Stimulated activated CD8-positive, alpha-beta memory T cell treated with anti-CD3 and anti-CD28 coated beads, Interleukin-4, amount 100 ng/mL, for 24 hours (primary cell): ENCODE measurements at places on chromosomes 1 and 21.

DNA sequence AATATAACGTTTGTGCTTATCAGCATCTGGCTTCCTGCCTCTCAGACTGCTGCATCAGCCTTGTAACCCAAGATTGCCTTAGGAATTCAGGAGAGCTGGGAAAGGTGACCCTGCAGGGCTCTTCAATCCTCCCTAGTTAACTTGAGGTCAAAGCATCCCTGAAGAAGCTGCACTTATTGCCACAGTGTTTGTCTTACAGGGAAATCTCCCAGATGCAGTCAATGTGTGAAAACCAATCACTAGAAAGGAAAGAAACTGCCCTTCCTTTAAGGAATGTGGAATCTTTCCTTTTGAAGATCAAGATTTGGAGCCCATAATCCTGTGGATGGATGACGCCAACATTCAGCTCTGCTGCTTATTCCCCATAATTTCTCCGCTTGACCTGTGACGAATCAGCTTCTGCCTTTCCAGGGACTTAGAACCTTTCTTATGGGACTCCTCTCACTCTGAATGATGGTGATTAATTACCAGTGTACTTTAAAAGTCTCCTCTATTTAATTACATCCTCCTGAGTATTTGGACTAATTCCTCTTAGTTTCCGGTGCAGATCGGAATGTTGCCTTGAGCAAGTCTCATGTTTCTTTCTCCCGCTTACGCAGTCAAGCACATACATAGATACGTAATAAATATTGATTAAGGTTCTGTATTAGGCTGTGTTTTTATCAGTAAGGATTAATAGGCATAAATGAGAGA is 14.4 kb downstream of the ADAMTS5 start:
- DNase-seq, result no peak

DNA sequence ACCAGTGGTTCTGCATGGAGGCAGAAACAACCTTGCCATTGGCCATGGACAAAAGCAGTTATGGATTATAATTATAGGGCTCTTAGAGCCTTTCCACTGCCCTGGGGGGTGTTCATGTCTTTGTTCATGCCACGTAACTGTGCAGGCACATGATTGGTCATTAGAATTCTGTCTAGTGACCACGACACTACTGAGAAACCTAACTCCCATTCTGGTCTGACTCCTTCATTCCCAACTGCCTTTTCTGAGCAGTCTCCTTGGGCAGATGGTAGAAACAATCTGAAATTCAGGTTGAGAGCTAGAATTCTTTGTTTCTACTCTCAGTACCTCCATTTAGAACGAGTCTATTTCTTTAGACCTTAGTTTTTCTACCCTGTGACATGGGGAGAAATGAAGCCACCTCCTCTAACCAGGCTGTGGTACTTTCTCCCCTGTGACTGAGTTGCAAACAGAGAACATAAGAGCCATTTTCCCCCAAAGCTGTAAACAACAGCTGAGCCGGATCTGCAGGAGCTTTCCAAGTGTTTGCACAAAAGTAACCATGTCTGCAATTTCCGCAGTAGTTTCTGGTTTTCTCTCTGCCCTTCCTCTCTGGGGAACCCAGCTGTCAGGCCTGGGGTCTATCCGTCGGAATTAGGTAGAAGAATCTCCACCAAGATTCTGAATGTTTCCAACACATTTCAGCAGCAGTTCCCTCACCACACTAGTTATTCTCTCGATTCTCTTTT is 37.7 kb upstream of the IPO9 start:
- no peak for DNase-seq

GRCh38 chr1:205107327-205107726 is 14.5 kb downstream of the RBBP5 start:
- DNase-seq, result no peak

DNA sequence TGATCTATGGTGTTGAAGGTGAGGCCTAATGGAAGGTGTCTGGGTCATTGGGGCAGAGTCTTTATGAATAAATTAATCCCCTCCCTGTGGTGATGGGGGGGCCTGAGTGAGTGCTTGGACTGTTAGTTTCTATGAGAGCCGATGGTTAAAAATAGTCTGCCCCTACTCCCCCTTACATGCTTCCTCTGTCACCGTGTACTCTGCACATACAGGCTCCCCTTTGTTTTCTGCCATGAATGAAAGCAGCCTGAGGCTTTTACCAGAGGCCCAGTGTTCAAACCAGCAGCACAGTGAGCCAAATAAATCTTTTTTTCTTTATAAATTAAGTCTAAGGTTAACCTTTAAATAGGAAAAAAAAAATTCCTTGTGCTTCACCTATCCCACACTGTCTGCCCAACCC is 657.0 kb downstream of the AMY1C start:
- DNase-seq, result no peak

DNA sequence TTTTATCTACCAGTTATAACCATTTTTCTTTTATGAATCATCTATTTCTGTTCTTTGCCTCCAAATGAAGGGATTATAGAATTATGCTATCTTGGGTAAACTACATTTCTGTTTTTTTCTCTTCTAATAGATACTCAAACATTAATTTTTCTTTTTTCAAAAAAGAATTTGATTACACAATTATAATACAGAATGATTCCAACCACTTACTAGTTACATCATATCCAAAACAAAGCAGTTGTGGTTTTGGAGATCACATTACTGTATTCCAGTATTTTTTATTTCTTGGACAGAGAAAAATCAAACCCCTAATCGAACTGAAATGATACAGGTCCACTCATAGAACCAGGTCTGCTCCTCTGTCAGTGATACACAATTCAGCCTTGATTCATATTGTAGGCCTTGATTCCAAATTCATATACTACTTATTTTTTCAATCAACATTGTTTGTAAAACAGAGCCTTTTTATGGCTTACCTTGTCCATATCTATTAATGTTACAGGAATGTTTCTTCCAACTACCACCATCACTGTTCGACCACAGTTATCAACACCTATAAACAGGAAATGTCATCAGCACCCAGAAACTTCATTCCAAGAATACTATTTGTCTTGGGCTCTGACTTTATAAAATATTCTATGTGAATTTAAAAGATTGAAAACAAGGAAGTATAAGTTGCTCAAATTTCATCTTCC is 43.2 kb downstream of the GDAP2 start:
- DNase-seq, result no peak

GRCh38 chr1:236476019-236476418 is 47.8 kb upstream of the LGALS8 start:
- no peak for DNase-seq

DNA sequence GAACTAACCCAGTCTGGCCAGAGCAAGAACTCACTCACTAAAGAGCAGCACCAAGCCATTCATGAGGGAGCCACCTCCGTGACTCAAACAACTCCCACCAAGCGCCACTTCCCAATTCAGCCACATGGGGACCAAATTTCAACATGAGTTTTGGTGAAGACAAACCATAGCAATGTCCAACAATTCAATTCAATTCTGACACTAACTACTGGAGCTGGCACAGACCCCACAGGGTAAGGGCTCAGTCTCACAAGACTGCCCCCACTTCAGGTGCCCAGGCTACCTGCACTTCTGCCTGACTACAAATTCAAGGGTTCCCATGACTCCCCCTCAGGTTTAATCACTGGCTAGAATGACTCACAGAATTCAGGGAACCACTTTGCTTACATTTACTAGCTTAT is 48.8 kb upstream of the RAP1A start:
- DNase-seq, result peak; percentile 24

GRCh38 chr1:198088360-198089071 is 68.3 kb upstream of the NEK7 start:
- no peak for DNase-seq

DNA sequence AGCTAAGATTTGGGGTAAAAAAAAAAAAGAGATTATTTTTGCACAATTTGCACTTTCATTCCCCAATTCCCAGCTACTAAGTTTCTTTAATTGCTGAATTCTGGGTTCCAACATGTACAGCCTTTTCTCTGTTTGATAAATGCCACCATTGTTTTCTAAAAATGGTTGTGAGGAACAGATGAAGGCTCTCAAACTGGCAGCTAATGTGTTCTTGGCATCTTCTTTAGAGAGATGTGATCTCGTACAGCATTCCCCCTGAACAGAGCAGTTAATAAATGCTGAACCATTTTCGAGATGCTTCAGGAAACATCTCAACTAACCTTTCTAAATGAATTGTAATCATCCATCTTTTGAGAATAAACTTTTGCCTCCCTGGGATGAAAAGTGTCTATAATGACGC is 107.9 kb upstream of the DYNLT5 start:
- DNase-seq, result no peak

DNA sequence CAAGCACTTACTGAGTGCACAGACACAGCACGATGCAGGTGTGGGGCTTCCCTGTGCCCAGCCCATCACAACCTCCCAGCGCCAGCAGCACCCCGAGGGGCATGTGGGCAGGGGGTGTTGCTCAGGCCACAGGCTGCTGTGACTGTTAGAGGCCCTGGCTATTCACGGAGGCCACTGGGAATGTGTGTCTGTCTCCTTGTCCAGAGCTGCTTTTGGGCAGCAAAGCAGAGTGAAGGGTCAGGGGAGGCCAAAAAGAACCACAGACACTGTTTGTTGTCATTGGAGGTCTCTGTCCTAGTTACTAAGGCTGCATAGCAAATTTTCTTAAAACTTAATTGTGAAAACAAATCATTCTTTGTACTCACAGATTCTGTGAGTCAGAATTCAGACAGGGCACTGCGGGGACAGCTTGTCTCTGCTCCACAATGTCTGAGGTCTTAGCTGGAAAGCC is 49.6 kb downstream of the TNFRSF8 start:
- DNase-seq, result no peak

- no peak for DNase-seq
Observed at GRCh38 chr1:202172015-202172355, 11.6 kb upstream of the PTPN7 start.

GRCh38 chr1:11641776-11642305 is 12.4 kb downstream of the FBXO2 start:
- DNase-seq, result no peak

DNA sequence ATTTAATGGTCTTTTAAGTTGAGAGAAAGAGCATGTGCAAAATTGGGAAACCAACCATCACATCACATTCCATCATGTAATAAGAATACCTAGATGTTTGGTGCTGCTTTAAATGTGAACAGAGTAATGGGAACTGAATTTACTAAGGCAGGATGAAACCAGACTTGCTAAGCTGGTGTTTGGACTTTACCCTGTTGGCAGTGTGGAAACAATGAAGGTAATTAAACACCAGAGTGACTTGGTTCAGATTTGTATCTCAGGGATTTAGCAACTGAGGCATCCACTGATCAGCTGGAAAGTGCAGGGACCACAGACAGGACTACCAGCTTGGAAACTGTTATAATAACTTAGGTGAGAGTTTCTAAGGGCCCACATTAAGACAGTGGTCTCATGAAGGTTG is 263.4 kb downstream of the OLFM3 start:
- no peak for DNase-seq

DNA sequence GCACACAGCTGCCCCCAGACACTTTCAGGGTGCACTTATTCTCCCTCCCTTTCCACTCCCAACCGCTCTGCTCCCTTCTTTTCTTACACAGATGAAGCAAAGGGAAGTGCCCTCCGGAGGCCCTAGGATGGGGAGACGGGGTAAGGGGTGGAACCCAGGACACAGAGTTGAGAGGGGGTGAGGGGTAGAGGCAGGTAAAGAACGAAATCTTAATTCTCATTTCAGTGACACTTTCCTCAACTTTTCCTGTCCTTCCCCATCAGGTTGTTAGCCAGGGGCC is 12.8 kb downstream of the PLEKHO1 start:
- no peak for DNase-seq
